ENCODE measurements at places on chromosomes 12 and 14. TPM values are rescaled to one million over a fixed set of nuclear protein-coding genes. Genes with fewer than 3 reads are reported as not detected.

The GPR84 gene
- total RNA-seq: not detected

The TPPP2 gene
- total RNA-seq: not detected

The BCL11B gene
- 5.1 TPM for total RNA-seq

The CARMIL3 gene
- total RNA-seq: under 0.01 TPM

The KRT86 gene
- total RNA-seq: 0.21 TPM

The KHNYN gene
- 155 TPM for total RNA-seq

The ADAM21 gene
- total RNA-seq: 0.64 TPM

The GLIPR1L2 gene
- 0.85 TPM for total RNA-seq

The AGAP2 gene
- total RNA-seq: 0.21 TPM

All from tracheal epithelial cell (primary cell).